ENCODE measurements at places on chromosomes 16 and 17.

DNA sequence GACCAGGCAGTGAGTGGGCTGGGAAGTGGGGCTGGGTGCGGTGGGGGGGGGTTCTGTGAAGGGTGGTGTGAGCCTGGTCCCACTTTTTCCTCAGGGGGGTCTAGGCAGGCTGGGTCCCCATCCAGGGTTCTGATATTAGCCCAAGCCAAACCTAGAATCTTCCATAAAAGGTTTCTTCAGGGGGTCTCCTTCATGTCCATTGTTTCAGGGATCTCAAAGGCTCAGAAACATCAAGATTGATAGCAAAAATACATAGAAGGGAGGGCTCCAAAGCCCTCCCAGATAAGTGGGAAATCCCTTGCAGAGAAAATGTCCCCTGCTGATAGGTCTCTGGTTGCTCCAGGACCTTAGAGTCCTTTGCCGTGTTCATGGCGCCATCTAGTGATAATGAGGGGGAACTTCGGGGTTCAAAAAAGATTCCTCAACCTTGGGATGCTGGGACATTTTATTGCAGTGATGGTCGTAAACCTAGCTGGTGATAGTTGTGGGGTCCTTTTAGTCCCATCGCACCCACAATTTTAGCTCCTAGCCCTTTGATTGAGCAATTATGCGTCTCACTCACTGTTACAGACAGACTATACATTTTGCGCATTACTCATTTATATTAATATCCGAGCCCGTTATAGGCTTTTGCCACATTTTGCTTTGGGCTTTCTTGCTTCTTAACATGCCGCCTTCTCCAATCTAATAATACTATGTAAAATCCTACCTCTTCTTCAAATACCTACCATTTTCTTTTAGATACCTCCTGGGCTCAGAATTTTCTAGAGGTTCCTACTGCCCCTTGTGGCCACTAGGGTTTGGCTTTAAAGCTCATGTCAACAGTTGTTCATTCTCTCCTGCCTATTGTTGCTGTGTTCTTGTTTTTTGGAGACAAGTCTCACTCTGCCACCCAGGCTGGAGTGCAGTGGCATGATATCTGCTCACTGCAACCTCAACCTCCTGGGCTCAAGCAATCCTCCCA is 35.1 kb downstream of the IGF2BP1 start:
- peak; percentile 61 for DNase-seq

DNA sequence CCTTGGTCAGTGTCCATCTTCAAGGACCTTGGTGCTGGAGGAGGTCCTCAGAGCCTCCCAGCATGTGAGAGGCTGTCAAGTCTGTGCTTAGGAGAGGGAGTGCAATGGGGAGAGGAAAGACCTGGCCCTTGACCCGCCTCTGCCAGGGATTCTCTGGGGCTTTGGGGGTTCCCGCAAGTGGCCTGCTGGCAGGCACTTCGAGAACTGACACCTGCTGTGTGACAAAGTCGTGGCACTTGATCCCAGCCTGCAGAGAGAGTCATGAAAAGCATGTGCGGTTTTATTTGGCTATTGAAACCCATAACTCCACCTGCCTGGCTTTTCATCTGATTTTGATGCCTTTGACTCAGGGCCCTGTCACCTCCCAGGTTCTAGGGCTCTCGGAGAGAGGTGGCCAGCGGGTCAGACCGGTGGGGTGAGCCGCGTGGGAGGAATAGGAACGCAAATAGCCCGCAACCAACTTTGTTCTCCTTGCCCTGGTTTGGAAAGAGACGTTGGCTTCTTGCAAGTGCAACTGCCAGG is 42.8 kb upstream of the GSE1 start:
- DNase-seq: no peak

DNA sequence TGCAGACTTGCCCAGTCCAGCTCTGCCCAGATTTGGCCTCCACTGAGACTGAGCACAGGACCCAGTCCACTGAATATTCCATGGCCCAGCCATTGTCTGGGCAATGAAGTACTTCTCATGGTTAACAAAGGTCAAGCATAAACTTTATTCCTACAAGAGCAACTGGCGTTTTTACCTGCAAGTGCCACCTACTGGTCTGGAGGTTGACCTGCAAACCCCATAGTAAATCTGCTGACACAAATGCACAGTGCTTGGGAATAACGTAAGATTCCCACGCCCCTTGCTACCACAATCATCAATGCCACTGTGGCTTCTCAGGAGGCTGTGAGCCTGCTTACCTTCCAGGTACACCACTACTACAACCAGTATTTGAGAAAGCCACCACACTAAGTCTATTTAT is 170.2 kb downstream of the CEP112 start:
- no peak for DNase-seq

GRCh38 chr17:17672453-17673368 is 8.5 kb upstream of the RAI1 start:
- no peak for DNase-seq

- DNase-seq: no peak
Observed at GRCh38 chr16:52707676-52708337, 160.9 kb upstream of the TOX3 start.

DNA sequence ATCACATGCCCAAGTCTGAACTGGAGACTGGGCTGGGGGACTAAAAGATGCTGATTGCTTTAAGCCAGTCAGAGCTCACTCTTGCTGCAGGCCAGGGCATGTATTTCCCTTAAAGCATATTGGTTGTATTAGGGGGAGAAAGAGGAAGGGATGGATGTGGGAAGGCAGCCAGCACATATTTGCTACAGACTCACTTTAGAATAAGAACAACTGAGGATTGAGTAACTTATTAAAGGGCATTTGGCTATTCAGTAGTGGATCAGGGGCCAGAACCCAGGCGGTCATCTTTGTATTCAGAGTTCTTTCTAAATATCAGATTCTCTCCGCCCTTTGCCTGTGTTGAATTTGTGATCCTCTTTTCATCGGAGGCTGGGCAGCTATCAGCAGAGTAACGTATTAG is 231.7 kb downstream of the HAPSTR1 start:
- DNase-seq: no peak

DNA sequence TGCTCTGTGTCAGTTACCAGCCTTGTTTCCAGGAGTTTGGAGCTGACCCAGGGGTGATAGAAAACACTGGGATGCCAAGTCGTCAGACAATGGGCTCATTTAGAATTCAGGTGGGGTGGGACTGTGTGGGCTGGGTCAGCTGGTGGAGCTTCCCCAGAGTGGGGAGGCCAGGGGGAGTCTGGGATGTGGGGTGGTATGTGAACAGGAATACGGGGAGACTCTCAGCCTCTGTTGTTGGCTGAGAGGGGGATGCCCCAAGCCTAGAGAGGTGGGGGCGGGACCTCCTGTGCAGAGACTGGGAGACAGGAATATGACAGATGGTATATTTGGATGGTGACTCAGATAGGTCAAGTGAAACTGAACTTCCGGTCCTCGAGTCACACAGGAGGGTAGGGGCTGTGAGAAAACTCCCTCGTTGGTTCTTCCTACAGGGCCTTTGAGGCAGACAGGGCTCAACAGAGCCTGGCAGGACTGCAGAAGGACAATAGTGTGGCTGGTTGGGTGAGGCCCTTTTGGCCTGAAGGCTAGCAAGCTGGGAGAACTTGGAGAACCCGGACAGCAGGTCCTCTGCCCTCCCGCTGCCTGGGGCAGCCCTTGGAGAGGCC is 23.7 kb downstream of the CDH1 start:
- no peak for DNase-seq

- DNase-seq: no peak
Observed at GRCh38 chr16:89924925-89925307, 1.8 kb downstream of the TUBB3 start.

- DNase-seq: no peak
Observed at GRCh38 chr16:4393240-4393600, 21.6 kb downstream of the VASN start.

- DNase-seq: no peak
Observed at GRCh38 chr17:61532826-61533225, 58.2 kb downstream of the NACA2 start.

All from endothelial cell (in vitro differentiated cells).